ENCODE measurements at places on chromosomes 3 and 15.

- DNase-seq = no peak
Observed at GRCh38 chr3:1798711-1799405, 299.8 kb upstream of the CNTN4 start.

DNA sequence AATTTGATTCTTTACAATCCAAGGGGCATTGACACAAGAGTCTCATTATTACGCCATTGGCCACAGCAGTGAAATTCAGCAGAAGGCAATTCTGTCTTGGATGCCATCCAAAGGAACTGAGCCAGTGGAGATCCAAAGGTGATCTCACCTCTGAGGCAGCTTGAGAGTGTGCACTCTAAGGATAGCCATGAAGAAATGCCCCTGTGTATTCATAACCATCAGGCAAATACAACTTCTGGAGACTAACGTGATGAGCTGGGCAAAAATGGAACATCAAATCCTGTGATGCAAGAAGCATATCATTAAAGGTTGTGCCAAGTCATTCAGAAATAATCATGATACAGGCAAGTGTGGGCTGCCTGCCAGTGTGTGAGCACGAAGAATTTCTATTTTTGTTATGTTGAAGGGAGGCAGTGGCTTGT, 41.4 kb downstream of the ROBO2 start:
- DNase-seq = peak; percentile 62

GRCh38 chr3:50190936-50191660, at the start of gene GNAT1:
GNAT1 (plus strand) TSS chr3:50191610; CDS start chr3:50191726, 116 bp downstream.
- DNase-seq = no peak

DNA sequence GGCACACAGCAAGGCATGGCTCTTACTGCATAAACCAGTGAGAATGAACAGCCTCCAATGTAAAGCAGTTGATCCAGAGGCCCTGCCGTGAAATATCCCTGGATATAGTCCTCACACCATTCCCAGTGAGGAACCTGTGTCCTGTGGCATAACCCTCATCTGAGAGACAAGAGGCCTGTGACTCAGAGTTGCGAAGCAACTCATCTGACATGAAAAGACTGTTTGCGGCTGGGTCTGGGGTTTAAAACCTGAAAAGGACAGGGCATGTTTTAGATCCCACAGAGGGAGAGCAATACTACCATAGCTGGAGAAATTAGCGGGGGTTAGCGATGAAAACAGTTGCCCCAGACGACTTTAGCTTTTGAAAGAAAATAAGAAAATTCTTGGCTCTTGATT, 165.3 kb upstream of the BHLHE40 start:
- DNase-seq = no peak

DNA sequence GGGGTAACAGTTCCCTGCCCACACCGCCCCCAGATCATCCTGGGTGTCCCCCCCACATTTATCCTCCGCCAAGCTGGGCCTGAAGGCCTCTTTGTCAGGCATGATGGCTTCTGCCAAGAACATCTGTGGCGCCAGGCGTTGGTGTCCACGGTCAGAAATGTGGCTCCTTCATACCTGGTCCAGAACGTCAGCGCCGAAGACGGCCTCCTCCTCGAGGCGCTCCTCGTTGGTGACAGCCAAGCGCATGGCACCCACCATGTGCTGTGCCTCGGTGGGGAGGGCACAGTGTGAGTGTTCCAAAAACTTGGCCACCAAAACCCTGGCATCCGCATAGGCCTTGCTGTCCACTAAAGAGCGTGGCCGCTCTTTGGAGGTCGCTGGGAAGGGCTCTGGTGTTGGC, 146.5 kb downstream of the NSMCE3 start:
- DNase-seq = no peak

DNA sequence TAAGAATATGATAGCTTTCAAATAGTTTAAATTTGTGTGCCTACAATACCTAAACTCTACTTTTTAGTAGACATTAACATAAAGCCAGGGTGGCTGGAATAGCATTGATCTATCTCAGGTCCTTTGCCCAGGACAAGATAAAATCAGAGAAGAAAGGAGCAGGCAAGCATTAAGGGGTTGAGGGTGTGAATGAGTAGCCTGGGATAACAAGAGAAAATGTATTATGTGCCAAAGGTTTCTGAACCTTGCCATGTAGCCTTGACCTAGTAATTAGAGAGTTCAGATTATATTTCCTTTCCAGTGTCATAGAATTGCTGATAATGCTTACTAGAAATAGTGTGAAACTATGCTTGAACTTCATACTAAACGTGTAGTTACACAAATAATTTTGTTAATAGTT, 22.9 kb downstream of the ATP11B start:
- DNase-seq = no peak

DNA sequence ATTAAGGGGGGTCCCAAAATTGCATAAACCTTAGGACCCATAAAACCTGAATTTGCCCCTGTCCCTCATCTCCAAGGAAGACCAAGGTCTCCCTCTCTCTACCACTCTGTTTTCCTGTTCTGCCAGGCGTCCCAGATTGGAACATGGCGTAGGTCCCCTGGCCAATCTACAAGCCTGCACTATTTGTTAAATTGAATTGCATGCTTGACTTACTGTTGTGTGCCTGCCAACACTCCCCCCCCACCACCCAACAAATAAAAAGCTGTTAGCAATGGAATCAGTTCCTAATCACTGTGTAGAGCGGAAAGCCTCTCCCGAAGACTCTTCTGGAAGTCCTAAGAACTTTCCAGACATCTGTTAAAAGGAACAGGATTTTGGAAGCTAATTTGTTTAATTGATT, 11.7 kb downstream of the CTXND1 start:
- DNase-seq = no peak

DNA sequence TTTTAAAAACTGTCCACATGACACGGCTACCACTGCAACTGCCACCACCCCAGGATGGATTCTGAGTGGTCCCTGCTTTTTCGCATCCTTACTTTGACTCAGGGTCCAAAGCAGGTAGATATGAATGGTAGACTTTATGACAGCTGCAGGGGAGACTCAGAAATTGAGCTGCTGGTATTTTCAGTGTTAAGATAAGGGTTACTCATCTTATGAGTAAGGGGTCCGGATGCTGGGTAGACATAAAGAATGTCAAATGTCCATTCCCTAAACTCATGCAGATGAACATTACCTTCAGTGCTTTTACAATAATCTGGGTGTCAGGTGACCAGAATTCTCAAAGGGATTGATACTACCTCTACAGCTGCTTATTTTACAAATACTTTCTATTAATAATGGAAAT, 25.9 kb upstream of the BBX start:
- no peak for DNase-seq

Measured in posterior cingulate gyrus (tissue), 11 donors.